Activated naive CD8-positive, alpha-beta T cell treated with anti-CD3 and anti-CD28 coated beads, Interleukin-2, amount 10 ng/mL, durations not matched to agents 7 days and 5 days (primary cell): ENCODE measurements at places on chromosomes 3 and 15. TPM values are rescaled to one million over a fixed set of nuclear protein-coding genes. Genes with fewer than 3 reads are reported as not detected.

The FBXW12 gene
- total RNA-seq, result not detected

DNA sequence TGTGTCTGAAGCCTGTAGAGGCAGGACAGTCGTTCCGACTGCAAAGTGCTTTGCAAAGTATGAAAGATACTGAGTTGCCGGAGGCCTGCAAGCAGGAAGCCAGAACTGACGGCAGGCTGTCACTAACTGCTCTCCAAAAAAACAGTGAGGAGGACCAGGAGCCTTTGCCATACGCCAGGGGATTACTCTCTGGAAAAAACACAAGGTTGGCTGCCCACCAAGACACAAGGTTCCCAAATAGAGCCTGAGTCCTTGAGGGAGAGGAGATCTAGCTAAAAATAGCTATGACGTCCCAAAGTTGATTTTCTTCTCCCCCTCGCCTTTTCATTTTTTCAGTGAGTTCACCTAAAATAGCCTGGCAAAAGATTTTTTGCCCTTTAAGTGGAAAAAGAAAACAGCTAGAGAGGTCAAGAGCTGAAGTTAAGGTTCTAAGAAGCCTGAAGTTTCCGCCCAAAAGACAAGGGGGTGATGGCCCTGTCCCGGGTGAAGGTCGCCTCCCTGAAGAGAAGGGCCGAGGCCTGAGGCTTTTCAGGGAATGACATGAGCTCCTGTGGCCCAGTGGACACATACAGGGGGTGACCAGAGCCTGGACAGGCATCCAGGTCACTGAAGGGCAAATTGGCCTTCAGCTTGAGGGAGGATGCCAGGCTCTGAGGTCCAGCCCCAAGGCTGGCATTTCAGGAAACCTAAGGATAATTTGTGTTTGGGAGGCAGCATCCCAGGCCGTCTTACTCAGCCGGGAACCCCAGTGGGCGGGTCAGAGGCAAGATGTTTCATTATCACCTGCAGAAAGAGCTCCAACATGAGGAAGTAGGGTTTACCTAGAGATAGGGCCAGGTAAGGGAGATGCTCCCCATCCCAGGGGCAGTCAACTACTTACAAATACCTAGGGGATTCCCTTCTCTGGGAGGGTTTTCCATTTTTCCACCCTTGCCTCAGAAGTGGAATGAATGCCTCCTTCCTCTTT lies 44.9 kb upstream of the DGKG start:
- no peak overlapping the region for H3K4me3 ChIP-seq
- no peaks in the 10 kb centered on the region for H3K36me3 ChIP-seq
- H3K27me3 ChIP-seq, result peaks cover 6% of the 10 kb centered on the region
- H3K4me1 ChIP-seq, result no peaks in the 10 kb centered on the region
- H3K27ac ChIP-seq, result no peak overlapping the region

- no peak for DNase-seq
- peak overlapping the region; percentile 94 for H3K4me3 ChIP-seq
- peaks cover 29% of the 10 kb centered on the region for H3K4me1 ChIP-seq
- H3K27ac ChIP-seq, result peak overlapping the region; percentile 94
- no peaks in the 10 kb centered on the region for H3K27me3 ChIP-seq
- peaks cover 7% of the 10 kb centered on the region for H3K36me3 ChIP-seq
These were observed 22.3 kb downstream of the WDR73 start for GRCh38 chr15:84631706-84632272.

- DNase-seq, result no peak
- H3K36me3 ChIP-seq, result peaks cover 2% of the 10 kb centered on the region
- H3K27ac ChIP-seq, result no peak overlapping the region
- H3K4me1 ChIP-seq, result peaks cover 9% of the 10 kb centered on the region
These were observed 46.9 kb downstream of the COMMD2 start for GRCh38 chr3:149705416-149705815.

The CYP8B1 gene
- total RNA-seq, result not detected

The CSNK1G1 gene
- total RNA-seq, result 26.2 TPM

The RBP2 gene
- not detected for total RNA-seq

DNA sequence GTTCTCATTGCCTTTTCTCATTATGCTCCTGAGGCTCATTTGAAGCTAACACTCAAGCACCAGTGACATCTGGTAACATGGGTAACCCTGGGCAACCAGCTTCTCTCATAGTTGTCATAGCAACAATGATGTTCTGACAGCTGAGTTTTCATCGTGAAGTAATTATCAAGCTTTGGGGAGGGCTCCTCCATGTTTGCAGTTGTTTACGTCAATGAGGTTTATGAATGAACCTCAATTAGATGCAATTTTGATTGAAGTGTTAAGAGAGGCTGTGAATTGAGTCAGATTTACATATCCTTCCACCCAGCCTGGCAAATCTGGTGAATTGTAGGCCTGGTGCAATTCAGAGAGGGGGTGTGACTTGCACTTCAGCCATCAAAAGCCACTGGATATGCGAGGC lies 119.3 kb upstream of the CHD2 start:
- H3K4me1 ChIP-seq, result no peaks in the 10 kb centered on the region
- DNase-seq, result no peak
- peaks cover 9% of the 10 kb centered on the region for H3K36me3 ChIP-seq
- H3K27me3 ChIP-seq, result no peaks in the 10 kb centered on the region
- no peak overlapping the region for H3K27ac ChIP-seq

- no peaks in the 10 kb centered on the region for H3K36me3 ChIP-seq
- DNase-seq, result no peak
- peaks cover 11% of the 10 kb centered on the region for H3K4me1 ChIP-seq
- H3K4me3 ChIP-seq, result no peak overlapping the region
- H3K27ac ChIP-seq, result no peak overlapping the region
These were observed 96.5 kb downstream of the CCNL1 start for GRCh38 chr3:157063469-157063868.

DNA sequence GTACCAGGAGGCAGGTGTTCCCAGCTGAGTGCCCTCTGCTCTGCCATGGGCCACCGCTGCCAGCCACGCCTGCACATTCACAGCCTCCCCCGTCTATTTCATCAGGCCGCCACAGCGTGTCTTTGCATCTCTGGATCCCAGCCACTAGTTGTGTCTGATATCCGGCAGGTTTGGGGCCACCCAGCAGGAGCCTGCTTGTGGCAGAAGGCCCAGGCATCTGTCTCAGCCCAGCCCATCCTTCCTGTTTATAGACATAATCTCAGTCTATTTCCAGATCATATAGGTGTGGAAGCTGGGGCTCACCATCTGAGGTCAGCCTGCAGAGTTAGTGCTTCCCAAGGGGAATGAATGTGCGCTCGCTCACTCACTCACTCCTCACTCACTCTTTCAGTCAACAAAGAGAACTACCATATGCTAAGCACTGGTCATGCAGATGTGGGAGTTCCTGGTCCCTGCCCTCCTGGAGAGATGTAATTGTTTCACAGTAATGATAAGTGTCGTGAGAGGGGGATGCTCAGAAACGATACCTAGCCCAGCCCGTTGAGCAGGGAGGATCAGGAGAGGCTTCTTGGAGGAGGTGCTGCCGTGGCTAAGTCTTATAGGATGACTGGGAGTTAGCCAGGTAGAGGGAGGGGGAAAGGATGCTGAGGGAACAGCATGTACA lies 60.6 kb downstream of the FGD5 start:
- peak overlapping the region; percentile 74 for H3K27ac ChIP-seq
- H3K27me3 ChIP-seq, result no peaks in the 10 kb centered on the region
- peaks cover 1% of the 10 kb centered on the region for H3K36me3 ChIP-seq
- peak overlapping the region; percentile 9 for H3K4me3 ChIP-seq

DNA sequence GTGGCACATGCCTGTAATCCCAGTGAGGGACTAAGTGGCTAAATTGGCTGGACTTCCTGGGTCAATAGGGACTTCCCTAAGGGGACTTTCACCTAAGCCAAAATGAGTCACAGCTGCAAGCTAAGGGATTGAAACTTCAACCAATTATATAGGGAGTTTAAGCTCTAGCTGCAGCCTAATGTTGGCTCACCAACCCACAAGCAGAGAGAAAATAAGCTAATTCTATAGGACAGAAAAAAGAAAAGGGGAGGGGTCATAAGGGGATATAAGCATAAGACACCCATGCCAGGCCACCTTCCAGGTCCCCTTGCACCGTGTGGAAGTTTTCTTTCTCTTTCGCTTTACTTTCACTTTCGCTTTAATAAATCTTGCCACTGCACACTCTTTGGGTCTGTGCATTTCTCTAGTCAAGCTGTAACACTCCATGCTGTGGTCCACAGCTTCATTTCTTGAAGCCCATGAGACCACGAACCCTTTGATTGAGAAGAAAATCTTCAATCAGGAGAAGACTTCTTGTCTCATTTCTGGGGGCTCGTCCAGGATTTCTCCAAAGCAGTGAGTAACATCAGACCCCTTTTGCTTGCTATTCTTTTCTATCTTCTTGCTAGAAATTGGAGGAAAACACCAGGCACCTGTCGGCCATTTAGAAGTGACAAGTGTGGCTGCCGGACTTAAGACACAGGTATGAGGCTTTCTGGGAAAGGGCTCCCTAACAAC lies 192.3 kb downstream of the IGSF11 start:
- no peaks in the 10 kb centered on the region for H3K4me1 ChIP-seq
- H3K27ac ChIP-seq, result no peak overlapping the region
- H3K4me3 ChIP-seq, result no peak overlapping the region
- no peak for DNase-seq

GRCh38 chr3:100209948-100210771 lies 50.6 kb upstream of the TBC1D23 start:
- peaks cover 11% of the 10 kb centered on the region for H3K36me3 ChIP-seq
- H3K4me3 ChIP-seq, result peak overlapping the region; percentile 71
- peak overlapping the region; percentile 92 for H3K27ac ChIP-seq
- no peak for DNase-seq

GRCh38 chr3:94972066-94972465 lies 909.2 kb downstream of the NSUN3 start:
- no peak overlapping the region for H3K27ac ChIP-seq
- no peak overlapping the region for H3K4me3 ChIP-seq
- no peak for DNase-seq
- no peaks in the 10 kb centered on the region for H3K27me3 ChIP-seq
- H3K4me1 ChIP-seq, result no peaks in the 10 kb centered on the region
- H3K36me3 ChIP-seq, result no peaks in the 10 kb centered on the region

The GRM7 gene
- total RNA-seq, result not detected

The SLC2A2 gene
- not detected for total RNA-seq

DNA sequence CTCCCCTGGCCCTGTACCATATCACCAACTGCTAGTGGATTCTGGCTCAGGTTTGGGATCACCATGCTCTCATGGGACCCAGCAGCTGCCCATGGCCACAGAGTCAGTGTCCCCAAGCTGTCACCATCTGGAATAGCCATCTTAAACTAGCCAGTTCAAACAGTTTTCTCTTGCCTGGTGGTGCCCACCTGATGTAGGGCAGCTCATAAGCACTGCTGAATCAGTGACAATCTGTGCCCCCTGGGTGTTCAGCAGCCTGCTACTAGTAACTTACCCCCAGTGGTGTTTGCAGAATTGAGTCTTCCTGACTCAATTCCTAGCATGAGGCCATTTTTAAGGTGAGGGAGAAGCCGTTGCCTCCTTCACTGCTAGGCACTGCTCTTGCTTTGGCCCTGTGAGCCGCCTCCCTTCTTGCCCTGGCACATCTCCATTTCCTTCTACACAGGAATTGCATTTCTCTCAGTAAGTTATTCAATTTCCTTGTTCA lies 7.9 kb downstream of the RPSA start:
- peaks cover 23% of the 10 kb centered on the region for H3K4me1 ChIP-seq
- no peak for DNase-seq
- H3K27ac ChIP-seq, result peak overlapping the region; percentile 35
- H3K27me3 ChIP-seq, result no peaks in the 10 kb centered on the region

DNA sequence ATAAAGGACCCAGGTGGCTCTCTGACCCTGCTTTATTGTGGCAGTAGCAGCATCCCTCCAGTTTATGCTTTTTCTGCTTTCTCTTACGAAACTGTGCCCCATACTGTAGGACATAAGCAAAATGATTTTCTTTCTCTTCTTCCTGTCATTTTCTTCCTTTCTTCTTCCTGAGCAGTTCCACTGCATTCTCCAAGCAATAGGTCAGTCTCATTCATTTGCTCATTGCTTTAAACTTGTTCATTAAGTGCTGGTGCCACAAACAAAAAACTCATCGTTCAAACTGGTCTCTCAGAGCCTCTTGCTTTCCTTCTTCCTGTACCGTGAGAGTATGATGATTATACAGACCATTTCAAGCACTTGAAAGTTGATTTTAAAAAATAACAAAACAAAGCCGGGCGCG lies 66.8 kb downstream of the PDE8A start:
- peaks cover 15% of the 10 kb centered on the region for H3K36me3 ChIP-seq
- peak overlapping the region; percentile 43 for H3K27ac ChIP-seq
- H3K27me3 ChIP-seq, result no peaks in the 10 kb centered on the region
- peaks cover 31% of the 10 kb centered on the region for H3K4me1 ChIP-seq
- H3K4me3 ChIP-seq, result peak overlapping the region; percentile 17
- DNase-seq, result no peak

The PAQR5 gene
- total RNA-seq, result not detected

DNA sequence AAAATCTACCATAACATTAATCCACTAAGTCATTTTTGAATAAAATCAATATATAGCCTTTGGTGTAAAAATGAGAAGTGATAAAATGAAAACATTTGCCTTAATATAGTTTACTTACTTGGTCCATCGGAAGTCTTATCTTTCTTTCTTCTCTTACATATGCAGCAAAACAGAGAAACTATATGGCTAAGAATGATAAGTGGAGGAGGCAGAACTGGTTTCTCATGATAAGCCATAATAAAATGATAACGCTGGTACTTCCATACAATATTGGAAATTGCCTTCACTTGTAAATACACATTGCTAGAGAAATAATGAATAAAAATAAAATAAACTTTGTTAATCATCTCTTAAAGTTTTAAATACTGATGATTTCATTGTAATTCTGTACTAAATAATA lies 47.8 kb upstream of the USP50 start:
- peaks cover 2% of the 10 kb centered on the region for H3K4me1 ChIP-seq
- DNase-seq, result no peak
- H3K4me3 ChIP-seq, result no peak overlapping the region
- H3K27ac ChIP-seq, result no peak overlapping the region

The RAB6B gene
- 0.39 TPM for total RNA-seq

DNA sequence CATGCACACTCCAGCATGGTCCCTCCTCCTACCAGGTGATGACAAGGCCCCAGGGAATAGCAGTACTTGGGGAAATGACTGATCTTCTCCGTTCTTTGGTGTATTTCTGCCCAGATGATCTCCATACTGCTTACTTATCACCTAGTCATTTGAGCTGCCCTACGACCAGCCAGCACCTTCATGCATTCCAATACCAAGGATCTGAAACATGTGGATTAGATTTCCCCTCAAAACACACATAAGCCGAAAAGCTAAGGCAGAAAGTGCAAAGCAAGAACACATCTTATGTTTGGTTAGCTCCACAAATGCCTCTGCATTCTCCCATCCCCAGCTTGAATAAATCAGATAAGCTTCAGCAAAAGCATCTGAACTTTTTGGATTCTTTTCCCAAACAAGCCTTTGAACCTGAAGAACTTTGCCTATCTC lies 64.8 kb upstream of the BCL6 start:
- H3K4me1 ChIP-seq, result peaks cover 29% of the 10 kb centered on the region
- no peak overlapping the region for H3K27ac ChIP-seq
- no peak for DNase-seq
- H3K27me3 ChIP-seq, result peaks cover 2% of the 10 kb centered on the region
- peaks cover 11% of the 10 kb centered on the region for H3K36me3 ChIP-seq
